ENCODE measurements at places on chromosomes 1 and 21.
A peak's percentile ranks its signal among the peaks of the same experiment; 100 is the strongest.

GRCh38 chr1:15696956-15697521 lies 12.9 kb downstream of the PLEKHM2 start:
- peak; percentile 53 for DNase-seq

GRCh38 chr1:151043163-151043562 lies 4.4 kb upstream of the C1orf56 start:
- DNase-seq, result no peak

- DNase-seq, result no peak
Observed at GRCh38 chr1:18230840-18231239, 123.2 kb downstream of the IGSF21 start.

- no peak for DNase-seq
Observed at GRCh38 chr1:153513023-153513422, 22.8 kb downstream of the S100A6 start.

GRCh38 chr1:180184041-180184440 lies 29.4 kb downstream of the QSOX1 start:
- no peak for DNase-seq

DNA sequence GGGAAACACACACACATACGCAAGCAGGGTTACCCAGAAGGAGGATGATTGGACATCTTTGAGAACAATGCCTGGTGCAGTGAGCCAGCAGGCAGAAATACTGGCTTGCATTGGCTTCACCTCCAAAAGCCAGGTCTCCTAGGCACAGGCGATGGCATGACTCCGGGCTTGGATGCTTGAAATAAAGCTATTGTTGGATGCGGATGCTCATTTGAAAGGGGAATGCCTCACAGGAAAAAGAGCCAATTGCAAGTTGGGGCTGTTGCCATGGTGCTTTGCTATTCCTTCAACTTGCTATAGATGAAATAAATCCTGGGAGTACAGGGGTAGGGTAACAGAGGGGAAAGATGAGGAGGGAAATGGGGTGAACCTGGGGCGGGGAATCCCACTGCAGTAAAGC lies 180.7 kb upstream of the SGIP1 start:
- DNase-seq, result peak; percentile 41

DNA sequence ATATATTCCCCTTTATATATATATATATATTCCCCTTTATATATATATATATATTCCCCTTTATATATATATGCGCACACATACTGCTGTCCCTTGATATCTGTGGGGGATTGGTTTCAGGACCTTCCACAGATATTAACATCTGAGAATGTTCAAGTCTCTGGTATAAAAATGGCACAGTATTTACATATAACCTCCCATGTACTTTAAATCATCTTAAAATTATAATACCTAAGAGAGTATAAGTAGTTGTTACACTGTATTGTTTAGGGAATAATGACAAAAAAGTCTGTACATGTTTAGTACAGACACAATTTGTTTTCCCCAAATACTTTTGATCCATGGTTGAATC lies 45.8 kb downstream of the NR5A2 start:
- DNase-seq, result no peak

DNA sequence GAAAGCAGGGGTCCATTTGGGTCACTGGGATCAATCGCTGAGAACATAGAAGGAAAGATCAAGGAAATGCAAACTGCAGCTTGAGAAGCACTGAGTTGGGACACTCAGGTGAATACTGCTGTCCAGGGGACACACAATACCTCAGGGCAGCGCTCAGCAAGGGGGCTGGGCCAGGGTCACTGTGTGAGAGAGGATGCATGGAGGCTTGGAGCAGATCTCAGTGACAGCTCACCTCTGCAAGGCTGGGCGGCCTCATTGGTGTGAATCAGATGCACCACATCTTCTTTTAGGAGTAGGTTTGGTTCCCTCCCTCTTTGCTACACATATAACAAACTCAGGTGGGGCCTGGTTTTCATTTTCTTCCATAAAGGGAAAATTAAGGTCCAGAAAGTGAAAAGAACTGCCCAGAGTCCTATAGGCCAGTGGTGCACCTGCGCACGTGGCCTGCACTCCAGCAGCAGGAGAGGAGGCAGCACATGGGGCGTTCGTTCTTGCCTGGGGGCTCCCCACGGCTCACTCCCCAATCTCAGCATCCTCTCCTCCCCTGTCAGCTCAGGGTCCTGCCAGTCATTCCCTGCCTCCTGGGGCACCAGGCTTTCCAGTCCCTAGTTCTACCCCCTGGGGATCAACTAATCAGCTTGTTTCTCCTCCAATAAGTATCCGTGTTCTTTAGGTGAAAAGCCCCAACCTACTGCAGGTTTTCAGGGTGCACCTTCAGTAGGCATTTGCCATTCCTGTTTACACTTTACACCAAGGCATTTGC lies 1.5 kb downstream of the A3GALT2 start:
- DNase-seq, result no peak

DNA sequence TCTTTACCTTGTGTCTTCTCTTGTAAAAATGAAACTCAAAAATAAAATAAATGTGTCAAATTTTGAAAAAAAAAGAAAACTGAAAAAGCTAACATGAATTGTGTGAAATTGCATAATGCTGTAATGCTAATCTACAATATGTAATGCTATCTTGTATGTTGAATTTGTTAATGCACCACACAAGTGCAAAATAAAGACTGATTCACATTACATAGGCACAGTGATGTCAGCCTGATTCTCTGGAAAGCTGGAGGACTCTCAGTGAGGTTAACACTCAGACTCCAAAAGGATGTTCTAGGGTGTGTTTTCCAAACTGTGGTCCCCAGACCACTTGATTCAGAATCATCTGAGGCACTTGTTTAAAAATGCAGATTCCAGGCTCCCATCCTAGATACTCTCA lies 25.6 kb downstream of the SYT11 start:
- no peak for DNase-seq

DNA sequence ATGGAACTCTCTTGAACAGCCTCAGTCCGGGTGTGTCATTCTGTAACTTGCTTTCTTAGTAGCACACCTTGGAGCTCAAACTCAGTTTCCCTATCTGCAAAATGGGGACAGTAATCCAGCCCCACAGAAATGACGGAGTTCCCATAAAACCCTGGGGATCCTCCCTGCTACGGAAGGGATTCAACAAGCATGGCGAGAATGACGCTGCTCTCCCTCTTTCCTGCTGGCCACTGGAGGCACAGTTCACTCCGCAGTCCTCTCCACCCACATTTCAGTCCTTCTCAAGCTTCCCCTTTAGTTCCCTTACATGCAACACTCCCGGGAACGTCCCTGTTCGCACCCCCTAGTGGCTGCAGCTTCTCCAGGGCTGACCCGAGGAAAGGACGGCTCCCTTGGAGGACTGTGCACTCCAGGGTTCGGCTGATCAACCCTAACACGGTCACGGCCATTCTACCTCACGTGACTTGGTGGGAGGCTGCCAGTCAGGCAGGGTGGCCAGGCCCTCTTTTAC lies 20.6 kb downstream of the RUNX3 start:
- DNase-seq, result peak; percentile 21

- DNase-seq, result peak; percentile 25
Observed at GRCh38 chr1:94418664-94419655, 771 bp downstream of the ABCD3 start.

GRCh38 chr1:196467230-196467925 lies 140.9 kb downstream of the KCNT2 start:
- no peak for DNase-seq

DNA sequence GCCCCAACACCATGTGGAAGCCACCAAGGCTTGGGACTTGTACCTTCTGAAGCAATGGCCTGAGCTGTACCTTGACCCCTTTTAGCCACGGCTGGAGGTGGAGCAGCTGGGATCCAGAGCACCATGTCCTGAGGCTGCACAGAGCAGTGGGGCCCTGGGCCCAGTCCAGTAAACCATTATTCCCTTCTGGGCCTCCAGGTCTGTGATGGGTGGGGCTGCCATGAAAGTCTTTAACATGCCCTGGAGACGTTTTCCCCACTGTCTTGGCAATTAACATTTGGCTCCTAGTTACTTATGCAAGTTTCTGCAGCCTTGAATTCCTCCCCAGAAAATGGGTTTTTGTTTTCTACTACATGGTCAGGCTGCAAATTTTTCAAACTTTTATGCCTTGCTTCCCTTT lies 323.7 kb upstream of the ZP4 start:
- no peak for DNase-seq

- DNase-seq, result no peak
Observed at GRCh38 chr1:25182629-25183028, 49.7 kb downstream of the SYF2 start.

DNA sequence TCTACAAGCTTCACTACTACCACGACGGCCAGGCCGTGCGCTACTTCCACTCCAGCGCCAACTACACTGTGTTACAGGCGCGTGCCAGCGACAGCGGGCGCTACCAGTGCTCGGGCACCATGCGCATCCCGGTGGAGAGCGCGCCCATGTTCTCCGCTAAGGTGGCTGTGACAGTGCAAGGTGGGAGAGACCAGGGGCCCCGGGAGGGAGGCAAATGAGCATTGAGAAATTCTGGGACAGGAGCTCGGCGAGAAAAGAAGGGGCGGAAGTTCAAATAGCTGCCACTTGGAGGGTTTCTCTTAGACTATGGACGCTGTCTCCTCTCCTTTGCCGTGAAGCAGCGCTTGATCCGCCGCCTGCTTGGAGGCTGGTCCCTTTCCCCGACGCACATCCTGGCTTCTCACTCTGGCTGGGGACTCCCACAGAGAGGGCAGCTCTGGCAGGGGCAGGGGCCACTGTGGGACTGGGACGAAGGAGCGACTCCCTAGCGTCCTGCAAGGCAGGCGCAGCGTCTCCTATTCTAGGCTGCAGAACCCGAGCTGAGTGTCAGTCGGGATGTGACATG lies 4.6 kb downstream of the FCRLB start:
- DNase-seq, result peak; percentile 44

DNA sequence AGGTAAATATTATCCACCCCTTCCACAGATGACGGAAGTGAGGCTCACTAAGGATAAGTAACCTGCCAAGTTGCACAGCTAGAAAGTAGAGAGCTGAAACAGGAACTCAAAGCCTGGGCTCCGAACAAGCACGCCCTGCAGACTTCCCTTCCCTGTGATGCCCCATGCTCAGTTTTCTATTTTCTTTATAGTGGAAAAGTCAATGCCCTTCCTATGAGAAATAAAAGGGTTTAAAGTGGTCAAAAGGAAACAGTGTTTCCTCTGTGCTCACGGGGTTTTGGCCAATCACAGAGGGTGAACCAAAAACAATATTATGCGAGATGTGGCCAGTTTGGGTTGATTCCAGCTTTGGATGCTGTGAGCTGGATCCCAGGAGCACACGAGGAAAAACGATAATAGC lies 44.5 kb downstream of the DDR2 start:
- no peak for DNase-seq

- no peak for DNase-seq
Observed at GRCh38 chr1:211468595-211468994, 23.4 kb downstream of the RD3 start.

DNA sequence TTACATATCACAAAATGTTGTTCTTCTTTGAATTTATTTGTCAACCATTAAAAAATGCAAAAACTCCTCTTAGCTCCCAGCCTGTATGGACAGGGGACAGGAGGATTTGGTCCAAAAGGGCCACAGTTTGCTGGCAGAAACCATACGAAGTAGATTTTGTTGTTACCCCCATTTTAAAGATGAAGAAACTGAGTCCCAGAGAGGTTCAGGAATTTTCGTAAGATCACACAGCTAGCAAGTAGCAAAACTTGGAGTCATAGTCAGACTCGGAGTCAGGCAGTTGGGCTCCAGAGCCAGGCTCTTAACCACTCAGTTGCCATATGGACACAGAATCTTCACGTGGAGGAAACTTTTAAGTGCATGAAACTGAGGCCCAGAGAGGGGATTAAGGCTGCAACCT lies 91.4 kb downstream of the TAS1R2 start:
- DNase-seq, result no peak

DNA sequence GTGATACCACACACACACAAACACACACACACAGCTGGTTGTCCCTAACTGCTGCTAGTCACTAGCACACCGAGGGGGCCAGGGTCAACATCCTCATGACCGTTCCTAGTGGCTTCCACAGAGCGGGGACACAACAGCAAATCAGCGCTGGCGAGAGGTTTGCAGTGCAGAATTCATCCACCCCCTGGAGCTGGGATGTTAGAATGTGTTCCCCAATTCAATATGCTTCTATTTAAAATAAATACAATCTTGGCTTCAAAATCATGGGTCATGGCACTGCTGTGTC lies 16.2 kb upstream of the C2CD2 start:
- no peak for DNase-seq
